ENCODE measurements at places on chromosomes 12 and 14.

GRCh38 chr14:36383767-36384431 lies 63.5 kb upstream of the MBIP start:
- no peak for DNase-seq

GRCh38 chr12:91222746-91223145 lies 40.1 kb upstream of the DCN start:
- peak; percentile 10 for DNase-seq

GRCh38 chr12:108814462-108815211 lies 42.7 kb downstream of the SSH1 start:
- DNase-seq, result no peak

- no peak for DNase-seq
These were observed 802.0 kb downstream of the C12orf50 start for GRCh38 chr12:87227162-87227561.

- no peak for DNase-seq
These were observed 19.1 kb upstream of the TBX3 start for GRCh38 chr12:114703060-114703493.

DNA sequence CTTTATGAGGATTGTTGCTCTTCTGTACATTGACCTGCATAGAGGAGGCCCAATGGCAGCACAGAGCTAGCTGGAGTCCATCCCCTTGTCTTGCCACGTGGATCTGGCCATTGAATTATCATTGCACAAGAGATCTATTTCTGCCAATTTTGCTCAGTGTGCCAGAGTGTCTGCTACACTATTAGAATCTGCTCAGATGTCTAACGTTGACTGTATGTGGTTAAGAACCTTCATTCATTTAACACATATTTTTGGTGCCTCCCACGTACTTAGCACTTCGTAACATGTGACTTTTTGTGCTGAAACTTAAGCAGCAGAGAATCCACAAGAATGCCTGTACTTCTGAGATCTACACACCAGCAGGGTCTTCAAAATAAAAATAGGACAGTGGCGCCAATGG lies 166.0 kb upstream of the VASH1 start:
- DNase-seq, result no peak

GRCh38 chr14:33859306-33859705 lies 91.6 kb downstream of the EGLN3 start:
- DNase-seq, result no peak

GRCh38 chr14:29102266-29102665 lies 335.7 kb downstream of the FOXG1 start:
- no peak for DNase-seq

GRCh38 chr12:2183556-2184541 lies 131.1 kb downstream of the CACNA1C start:
- DNase-seq, result no peak

DNA sequence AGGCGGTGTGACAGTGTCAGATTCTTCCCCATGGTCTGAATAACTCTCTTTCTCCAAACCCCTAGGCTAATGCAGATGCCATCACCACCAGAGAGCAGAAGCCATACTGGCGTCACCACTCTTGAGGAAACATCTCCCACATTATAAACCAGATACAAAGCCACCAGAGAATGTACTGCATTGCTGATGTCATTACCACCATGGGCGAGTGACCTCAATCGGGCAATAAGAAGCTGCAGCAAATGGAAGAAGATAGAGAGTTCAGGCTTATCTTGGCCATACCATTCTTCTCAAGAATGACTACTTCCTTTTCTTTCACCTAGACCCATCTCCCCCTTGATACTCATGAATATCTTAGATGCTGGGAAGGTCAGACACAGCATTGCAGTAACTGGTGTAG lies 1157.2 kb downstream of the TMEM121 start:
- DNase-seq, result no peak

DNA sequence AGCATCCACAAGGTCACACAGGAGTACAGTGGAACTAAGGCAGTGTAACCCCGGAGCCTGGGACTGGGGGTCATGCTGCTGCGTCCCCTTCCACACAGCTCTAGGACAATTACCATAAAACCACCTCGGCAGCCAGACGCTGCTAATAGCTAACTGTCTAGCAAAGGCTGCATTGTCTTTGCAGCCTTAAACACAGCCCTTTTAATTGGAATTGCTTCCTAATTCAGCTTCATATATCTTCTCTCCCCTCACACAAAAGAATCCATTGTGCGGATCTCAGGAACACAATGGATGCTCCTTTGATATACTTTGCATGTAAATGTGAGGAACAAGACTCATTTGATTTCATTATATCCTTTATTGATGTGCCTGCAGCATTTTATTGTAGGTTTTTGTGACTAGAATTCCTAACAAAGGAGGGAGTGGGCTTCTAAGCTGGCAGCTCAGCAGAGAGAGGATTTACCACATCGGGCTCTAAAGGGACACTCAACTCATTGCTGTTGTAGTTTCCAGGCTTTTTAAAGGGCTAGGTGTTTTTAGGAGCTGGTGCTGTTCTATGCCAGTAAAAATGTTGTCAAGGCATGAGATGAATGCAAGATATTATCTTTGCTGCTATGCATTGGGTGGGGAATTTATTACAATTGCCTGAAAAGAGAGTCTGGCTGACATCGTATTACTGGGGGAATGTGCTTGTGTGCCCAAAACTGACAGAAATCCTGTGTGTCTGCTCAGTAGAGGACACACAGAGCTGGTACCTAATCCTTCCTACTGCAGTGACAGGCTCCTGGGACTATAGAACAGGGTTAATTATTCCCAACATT lies 30.4 kb upstream of the DACT1 start:
- DNase-seq, result no peak

DNA sequence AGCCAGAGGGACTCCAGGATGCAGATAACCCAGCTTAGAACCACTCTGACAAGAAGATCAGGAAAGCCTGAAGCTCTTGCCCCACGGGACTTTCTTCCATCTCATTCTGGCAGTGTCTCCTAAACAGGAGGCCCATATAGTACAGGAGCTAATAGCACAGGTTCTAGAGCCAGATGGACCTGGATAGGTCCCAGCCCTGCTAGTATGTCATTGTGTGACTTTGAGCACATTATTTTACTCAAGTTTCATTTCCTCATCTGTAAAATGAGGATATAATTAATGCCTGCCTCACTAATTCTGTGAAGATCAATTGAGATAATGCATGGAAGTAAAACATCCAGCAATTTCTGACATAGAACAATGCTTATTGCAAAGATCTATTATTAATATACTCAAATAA lies 66.5 kb upstream of the GZMB start:
- no peak for DNase-seq

GRCh38 chr12:91058786-91059185 lies 962 bp upstream of the KERA start:
- DNase-seq, result no peak

DNA sequence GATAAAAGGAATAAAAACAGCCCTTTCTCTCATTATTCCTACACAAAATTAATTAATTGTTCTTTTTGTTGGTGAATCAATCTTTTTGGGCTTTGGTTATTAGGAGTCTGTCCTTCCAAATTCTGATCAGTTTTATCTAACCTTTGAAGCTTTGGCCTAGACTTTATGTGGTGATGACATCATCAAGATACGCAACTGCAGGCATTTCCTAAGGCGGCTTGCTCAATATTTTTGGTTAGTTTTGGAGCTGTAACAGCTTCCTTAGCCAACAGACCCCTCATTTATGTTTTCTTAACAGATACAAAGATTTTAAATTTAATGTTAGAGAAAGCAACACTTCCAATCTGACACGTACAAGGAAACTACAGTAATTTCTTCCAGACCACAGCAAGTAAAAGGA lies 87.8 kb upstream of the PDE3A start:
- DNase-seq, result no peak

DNA sequence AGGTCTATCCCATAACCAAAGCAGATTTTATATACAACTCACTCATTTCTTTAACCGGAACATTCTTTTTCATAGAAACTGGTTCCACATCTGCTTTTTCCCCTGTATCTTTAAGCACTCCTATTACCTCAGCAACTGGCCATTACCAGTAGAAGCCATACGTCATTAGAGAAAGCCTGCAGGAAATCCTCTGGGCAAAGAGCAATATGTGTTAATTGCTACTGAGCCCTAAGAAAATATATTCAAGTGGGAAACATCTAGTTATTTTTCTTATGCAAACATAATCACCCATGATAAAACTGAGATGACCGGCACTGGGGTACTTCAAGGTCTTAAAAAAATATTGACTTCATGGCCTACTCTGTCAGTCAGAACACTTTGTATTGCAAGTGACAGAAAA lies 28.2 kb upstream of the CPSF6 start:
- DNase-seq, result no peak

GRCh38 chr14:105748204-105748578 lies 221.8 kb downstream of the TMEM121 start:
- DNase-seq, result no peak

DNA sequence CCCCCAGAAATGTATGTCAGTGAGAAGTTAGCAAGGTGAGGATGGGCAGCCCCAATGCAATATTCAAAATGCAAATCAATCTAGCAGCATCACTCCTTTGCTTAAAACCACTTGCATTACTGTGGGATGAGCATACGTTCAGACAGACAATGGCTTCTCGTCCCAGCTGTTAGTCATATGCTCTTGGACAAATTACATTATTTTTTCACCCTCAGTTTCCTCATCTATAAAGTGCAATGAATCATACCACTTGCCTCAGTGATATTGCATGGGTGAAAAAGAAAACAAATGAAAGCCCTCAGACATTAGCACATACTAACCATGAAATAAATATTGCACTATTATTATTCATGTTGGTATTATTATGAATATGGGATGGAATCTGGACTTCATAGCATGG lies 132.3 kb downstream of the C12orf75 start:
- no peak for DNase-seq

GRCh38 chr12:39672976-39673375 lies 53.4 kb upstream of the ABCD2 start:
- no peak for DNase-seq

DNA sequence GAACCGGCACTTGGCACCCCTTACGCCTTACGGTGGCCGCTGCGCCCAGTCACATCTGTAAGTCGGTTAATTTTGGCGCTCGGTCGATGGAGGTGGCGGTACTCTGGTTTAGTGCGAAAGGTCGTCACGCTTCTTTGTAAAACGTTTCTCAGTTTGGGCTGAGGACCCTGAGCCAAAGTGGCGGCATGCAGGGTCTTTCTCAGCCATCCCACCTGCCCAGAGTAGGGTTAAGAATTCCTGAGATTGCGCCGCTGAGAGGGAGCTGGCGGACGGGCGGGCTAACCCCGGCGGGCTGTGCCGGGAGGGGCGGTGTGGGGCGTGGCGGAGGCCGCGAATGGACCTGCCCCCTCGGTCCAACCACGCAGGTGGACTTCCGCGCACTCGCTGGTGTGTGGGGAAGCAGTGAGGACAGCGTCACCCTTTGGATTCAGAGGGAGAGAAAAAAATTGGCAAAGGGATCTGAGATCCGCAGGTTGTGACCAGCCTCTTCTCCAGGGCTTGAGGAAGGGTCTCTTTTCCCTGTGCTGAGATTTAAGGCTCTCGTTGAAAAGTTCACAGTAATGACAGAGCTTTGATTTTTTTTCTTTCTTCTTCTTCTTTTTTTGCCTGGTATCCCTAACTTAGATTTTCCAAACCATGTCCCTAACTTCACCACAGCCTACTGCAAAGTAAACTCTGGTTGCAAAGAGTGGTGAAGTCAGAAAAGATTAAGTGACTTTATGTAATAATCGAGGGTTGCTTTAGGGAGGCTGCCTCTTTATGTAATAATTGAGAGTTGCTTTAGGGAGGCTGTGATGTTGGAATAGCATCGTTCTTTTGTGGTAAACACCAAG lies 602 bp upstream of the FBXO33 start:
- peak; percentile 88 for DNase-seq

GRCh38 chr14:87869619-87870583 lies 123.1 kb downstream of the GALC start:
- peak; percentile 88 for DNase-seq

- peak; percentile 88 for DNase-seq
These were observed 215.6 kb upstream of the DDHD1 start for GRCh38 chr14:53368711-53369201.

DNA sequence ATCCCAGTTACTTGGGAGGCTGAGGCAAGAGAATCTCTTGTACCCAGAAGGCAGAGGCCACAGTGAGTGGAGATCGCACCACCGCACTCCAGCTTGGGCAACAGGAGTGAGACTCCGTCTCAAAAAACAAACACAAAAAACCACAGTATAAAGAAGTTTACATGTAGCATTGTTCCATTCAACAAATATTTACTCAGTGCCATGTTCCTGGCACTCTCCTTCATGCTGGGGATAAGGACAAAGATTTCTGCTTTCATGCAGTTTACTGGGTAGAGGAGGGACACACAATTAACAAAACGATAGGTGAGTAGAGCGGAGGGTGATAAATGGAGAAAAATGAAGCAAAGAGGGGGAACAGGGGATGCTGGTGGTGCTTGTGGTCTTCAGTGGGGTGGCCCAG lies 68.2 kb upstream of the OVCH1 start:
- DNase-seq, result no peak

DNA sequence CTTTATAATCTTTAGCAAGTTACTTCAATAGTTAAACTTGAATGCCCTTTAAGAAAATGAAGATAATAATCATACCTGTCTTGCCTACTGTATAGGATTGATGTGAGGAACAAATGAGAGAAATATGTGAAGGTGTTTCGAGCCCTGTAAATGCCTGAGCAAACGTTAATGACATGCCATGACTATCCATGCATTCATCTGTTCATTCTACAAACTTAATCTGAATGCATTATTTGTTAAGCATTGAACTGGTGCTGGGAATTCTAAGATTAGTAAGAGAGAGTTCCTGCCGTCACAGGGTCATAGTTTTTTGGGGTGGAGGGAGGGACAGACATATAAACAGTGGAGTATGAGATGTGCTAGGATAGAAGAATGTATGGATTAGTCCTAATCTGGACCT lies 111.5 kb upstream of the PRICKLE1 start:
- DNase-seq, result no peak

DNA sequence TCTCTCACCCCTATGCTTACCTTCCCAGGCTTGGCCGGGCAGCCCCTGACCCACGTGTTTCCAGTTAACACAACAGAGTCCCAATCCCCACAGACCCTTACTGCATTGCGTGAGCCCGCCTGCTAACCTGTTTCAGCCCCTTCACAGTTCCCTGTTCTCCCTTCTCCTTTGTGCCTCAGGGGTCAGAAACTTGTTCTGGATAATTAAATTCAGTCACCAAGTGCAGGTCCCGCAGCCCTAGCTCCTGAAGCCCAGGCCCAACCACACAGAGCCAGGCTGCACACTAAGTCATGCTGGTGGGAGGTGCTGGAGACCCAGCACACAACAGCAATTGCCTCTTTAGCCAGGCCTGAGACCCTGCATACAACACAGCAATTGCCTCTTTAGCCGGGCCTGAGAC lies 9.6 kb downstream of the ISM2 start:
- DNase-seq, result no peak

- no peak for DNase-seq
These were observed 29.0 kb upstream of the SMOC1 start for GRCh38 chr14:69850086-69850735.
